Stimulated activated CD4-positive, alpha-beta T cell treated with anti-CD3 and anti-CD28 coated beads, TNF-alpha, amount 100 ng/mL, for 24 hours (primary cell): ENCODE measurements at places on chromosomes 11 and 22.

- no peak for DNase-seq
Observed at GRCh38 chr11:116242006-116242405, 530.8 kb downstream of the BUD13 start.

DNA sequence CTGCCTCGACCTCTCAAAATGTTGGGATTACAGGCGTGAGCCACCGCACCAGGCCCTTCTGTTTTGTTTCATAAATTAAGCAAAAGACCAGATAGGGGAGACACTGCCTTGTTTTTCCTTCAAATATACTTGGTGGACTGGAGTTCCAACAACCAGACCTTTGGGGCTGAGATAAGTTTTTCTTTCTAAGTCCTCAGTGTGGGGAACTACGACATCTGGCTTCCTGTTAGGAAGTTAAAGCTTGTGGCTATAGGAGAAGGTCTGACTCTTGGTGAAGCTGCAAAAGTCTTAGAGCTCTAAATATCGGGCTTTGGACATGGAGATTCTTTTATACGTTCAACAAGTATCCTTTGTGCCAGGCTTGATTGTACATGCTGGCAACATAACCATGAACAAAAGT, 64.1 kb upstream of the EED start:
- DNase-seq = no peak

DNA sequence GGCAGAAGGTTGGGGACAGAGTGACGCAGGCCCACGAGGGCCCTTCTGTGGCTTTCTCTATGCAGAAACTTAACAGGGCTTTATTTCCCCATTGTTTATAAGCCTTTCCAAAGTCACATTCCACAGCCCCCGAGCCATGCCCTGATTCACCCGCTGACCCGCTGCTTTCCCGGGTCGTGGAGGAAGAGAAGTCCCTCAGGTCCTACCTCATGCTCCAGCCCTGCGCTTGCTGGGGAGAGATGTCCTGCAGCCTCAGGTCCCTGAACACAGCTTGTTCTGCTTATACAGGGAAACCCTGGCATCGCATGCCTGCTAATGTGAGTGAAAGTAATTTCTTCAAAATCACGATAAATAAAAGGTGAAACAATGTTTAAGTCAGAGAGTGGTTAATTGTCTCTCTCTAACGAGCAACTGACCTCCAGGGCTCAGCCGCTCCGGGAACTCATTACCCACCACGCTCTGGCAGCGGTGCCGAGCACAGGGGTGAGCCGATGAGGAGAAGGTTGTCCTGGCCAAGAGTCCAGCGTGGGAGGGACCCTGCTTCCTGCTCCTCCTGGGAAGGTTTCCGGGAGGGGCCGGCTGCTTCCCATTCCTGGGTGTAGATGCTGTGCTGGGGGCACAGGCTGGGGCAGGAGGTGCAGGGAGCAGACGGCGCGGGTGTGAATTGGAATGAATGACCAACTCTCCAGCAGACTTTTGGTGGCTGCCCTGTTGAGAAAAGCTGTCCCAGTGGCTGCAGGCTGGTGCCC, 595.2 kb downstream of the BRD1 start:
- no peak for DNase-seq

- DNase-seq = no peak
Observed at GRCh38 chr22:19079691-19080090, 42.5 kb downstream of the DGCR2 start.

- DNase-seq = no peak
Observed at GRCh38 chr11:26743622-26744021, 21.8 kb upstream of the SLC5A12 start.

- no peak for DNase-seq
Observed at GRCh38 chr11:113506893-113507292, 31.7 kb upstream of the DRD2 start.

DNA sequence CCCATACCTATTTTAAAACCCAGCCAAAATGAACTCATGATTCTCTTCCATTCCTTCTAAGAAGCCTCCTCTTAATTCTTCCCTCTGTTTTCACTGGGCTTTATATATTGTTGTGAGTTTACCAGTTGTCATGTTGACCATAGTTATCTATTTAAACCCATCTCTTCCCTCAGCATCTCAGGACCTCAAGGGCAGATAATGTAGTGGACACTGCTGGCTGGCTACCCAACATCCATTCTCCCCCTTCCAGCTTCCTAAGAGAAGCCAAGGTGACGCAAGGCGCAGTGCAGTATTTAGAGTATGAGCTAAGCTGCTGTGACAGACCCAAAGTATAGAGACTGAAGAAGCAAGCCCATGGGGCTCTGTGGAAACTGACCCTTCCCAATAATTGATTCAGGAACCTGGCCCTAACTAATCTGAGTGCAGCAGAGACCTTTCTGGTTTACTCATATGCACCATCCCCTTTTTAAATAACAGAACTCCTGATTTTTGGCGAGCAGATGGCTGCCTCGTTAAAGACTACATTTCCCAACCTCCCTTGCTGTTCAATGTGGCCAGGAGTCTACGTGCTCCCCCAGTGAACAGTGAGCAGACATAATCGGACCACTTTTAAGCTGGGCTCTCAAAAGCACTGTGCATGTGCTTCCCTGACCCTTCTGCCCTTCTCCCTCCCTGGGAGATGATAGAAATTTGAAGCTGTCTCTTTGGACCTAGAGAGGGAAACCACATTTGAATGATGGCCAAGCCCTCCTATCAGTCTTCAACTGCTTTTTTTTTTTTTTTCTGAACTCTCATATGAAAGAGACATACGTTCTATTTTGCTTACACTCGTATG, 28.1 kb upstream of the CREB3L1 start:
- no peak for DNase-seq

DNA sequence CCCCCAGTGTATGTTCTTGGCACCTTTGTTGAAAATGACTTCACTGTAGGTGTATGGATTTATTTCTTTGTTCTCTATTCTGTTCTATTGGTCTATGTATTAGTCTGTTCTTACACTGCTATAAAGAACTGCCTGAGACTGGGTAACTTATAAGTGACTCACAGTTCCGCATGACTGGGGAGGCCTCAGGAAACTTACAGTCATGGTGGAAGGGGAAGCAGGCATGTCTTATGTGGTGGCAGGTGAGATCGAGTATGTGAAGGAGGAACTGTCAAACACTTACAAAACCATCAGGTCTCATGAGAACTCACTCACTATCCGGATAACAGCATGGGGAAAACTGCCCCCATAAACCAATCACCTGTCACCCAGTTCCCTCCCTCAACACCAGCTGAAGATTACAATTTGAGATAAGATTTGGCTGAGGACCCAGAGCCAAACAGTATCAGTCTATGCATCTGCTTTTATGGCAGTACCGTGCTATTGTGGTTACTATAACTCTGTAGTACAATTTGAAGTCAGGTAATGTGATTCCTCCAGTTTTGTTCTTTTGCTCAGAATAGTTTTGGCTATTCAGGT, 836.2 kb downstream of the DLG2 start:
- DNase-seq = no peak

- no peak for DNase-seq
Observed at GRCh38 chr11:3849297-3849874, 6.1 kb upstream of the STIM1 start.

DNA sequence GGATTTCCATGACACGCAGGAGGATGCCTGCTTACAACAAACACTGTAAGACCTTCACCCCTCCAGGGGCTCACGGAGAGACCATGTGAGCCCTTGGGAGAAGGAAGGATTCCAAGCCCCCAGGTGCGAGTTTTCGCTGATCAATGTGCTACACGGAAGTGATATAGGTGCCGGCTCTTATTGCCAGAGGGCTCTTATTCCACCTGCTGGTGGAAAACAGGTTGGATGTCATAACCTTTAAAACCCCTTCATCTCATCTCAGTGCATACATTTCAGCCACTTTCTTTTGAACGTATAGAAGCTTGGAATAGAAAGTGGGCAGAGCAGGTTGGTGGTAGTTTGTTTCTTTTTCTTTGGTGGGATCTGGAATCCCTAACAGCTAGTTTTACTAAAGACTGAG, 25.8 kb downstream of the LAYN start:
- DNase-seq = no peak

DNA sequence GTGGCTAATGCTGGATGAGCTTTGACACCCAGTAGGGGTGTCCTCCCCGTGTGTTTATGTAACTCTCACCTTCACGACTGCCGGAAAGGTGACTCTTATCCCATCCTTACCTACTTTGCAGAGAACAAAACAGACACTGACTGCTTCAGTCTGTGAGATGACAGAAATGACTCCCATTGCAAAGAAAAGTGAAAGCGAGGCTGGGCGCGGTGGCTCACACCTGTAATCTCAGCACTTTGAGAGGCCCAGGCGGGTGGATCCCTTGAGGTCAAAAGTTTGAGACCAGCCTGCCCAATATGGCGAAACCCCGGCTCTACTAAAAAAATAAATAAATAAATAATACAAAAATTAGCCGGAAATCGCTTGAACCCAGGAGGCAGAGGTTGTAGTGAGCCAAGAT, 106.4 kb upstream of the ANO1 start:
- DNase-seq = no peak

DNA sequence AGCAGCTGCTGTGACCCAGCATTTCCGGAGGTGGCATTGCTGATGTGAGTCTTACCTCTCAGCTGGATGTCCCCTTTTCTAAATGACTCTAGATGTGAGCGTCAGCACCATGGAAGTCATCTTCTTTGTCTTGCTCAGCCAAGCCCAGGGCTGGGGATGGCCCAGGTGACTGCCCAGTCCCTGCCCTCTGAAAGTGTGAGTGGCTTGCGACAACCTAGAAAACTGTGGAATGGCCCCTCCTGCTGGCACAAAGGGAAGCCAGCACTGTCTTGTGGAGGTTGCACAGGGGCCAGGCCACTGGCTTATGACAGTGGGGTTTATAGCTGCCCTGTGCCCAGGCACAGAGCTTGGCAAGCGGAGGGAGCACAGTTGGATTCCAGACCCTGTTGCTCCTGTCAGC, 6.2 kb downstream of the TUB start:
- DNase-seq = no peak

DNA sequence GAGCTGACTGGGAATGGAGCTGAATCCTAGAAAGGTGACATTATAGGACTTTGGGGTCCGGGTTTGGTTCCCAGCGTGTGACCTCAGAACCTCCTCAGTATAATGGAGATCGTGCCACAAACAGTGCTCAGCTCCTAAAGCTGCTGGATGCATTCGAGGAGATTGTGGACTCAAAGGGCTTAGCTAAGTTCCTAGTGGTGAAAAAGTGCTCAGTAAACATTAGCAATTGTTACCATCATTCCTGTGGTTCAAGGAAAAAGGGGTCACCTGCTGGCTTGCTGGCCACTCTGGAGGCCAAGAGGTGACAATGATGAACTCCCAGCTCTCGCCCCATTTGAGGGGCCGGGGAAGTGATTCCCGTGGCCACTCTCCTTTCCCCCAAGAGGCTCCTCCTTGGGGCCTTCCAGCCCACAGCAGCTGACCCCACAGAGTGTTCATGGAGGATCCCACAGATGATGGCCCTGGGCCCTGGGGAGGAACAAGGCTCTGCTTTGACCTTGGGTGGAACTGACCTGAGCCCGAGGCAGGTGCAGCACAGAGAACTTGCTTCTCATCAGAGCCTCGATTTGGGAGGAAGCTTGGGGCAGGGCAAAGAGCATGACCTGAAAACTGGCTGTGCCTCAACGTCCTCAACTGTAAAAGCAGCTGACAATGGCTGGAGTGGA, 40.1 kb downstream of the TRIM29 start:
- DNase-seq = no peak

GRCh38 chr11:58739725-58740430, 8.1 kb upstream of the GLYAT start:
- DNase-seq = no peak

DNA sequence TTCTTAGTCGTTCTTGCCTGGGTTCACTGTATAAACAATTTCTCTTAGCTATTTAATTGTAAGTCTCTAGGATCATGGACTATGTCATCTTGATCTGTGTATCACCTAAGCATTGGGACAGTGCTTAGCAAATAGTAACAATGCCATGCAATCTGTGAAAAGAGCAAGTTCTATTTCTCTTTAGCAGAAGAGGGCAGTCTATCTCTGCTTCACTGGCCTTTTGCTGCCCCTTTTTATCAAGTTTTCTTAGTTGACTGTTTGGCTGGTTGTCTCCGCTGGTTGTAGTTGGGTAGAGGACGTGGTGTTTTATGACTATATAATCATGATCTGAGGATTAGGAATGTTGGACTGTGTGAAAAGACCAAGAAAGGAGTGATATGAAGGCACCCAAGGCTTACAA, 315.0 kb downstream of the JRKL start:
- DNase-seq = no peak

DNA sequence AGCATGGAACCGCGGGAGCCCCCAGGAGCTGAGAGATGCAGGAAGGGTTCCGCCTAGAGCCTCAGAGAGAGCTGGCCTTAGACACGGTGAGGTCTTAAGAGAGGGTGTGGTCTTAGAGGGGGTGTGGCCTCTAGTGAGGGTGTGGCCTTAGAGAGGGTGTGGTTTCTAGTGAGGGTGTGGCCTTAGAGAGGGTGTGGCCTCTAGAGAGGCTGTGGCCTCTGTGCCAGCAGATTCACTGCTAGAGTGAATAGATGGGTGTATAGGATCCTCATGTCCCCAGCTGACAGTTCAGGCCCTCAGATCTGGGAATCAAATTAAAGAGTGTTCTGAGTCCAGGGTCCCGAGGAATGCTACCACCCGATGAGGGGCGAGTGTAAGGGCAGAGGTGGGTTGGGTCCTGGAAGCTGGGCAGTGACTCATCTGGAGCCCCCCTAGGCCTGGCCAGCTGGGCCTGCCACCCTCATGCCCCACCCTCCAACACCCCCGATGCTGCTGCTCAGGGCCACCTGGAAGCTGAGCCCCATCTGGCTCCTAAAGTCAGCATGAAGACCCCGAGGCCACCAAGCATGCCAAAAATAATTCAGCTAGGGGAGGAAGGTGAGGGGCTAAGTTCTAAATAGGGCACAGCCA, 49.5 kb downstream of the IGF2 start:
- no peak for DNase-seq

DNA sequence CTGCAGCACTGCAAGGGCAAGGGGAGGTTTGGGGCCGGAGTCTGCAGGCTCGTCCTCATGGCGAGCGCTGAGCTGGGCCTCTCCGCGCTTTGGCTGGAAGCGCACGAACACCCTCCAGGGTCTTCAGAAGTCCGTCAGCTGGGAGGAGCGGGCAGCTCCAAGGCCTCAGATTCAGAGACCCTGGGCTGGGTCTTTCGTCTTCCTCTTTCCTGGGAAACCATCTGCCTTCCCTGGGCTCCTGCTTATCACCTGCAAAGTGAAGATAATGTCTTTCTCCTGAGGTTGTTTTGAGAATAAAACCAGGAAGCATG, 525.6 kb downstream of the BRD1 start:
- no peak for DNase-seq

DNA sequence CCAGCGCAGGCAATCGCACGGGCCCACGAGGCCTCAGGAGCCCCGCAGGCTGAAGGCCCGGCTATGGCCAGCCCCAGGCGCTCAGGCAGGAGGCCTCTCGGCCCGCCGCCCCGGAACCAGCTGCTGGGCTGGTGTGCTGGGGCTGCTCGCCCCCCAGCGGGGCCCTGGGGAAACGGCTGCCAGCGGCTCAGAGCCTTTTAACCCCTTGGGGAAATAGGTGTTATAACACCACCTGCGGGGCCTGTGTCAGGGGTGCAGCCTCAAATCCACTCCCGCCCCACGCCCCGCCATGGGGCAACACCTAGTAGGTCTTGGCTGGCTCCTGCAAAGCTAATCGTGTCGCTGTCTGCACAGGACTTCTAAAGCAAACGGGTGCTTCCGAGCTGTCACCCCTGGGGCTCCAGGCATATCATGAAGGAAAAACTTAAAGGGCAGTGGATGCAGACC, 237.4 kb downstream of the TTC28 start:
- DNase-seq = peak; percentile 71

GRCh38 chr22:37287550-37287951, 5.2 kb downstream of the CYTH4 start:
- DNase-seq = no peak
